ENCODE measurements at places on chromosomes 4 and X.
A peak's percentile ranks its signal among the peaks of the same experiment; 100 is the strongest.

DNA sequence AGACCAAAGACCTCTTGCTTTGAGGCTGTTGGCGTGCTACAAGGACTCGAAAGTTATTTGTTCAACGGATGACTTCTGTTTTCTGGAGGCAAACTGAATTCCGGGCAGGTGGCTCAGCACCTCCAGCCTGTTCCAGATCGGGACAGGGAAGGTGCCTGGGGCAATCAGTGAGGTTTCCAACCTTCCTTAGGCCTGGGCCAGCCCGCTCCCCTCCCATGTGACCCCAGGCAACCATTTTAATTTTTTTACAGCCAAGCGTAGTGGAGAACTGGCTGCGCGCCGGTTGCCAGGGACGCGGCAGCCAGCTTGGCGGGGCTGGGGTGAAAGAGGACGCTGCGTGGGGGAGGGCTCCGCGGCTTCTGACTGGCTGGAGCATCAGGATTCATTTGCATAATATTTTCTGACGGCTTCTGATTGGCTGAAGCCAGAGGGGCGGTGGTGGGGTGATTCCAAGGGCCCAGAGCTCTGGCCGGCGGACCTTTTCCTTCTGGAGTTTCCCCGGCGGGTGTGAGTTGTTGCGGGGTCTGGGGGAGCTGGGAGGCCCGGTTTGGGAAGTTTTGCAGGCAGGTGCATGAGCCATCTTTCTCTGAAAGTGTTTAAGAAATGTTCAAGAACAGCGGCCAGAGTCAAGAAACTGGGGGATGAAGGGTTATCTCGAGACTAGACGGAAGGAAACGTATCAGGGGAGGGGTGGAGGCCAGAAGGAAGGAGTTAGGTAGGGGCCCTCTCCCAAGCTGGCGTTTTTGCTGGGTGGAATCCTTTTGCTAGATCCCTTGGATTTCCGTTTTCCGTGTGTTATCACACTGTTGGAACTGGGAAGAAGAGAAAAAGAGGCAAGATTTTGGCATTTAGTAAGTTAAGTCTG is at the start of gene MID1IP1:
MID1IP1 (plus strand) TSS at position 479 of the 865 bp plus-strand sequence. CDS start 3,488 bp downstream, outside the sequence.
- no peak for DNase-seq

DNA sequence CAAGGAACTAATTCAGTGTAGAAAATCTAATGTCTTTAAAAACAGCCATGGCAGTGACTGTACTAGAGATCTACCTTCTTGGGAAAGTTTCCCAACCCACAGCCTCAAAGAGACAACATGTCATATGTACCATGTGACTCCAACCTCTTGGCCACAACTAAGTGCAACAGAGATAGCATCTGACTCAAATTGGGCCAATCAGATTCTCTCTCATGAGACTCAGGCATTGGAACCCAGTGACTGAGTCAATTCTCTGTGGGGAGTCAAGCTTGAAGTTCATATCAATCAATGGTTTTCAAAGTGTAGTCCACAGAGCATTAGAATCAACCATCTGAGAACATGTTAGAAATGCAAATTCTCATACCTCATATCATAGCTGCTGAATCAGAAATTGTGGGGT is 123.3 kb downstream of the MBNL3 start:
- DNase-seq = no peak

- no peak for DNase-seq
Measured at GRCh38 chr4:10009861-10010500, 11.3 kb downstream of the SLC2A9 start.

DNA sequence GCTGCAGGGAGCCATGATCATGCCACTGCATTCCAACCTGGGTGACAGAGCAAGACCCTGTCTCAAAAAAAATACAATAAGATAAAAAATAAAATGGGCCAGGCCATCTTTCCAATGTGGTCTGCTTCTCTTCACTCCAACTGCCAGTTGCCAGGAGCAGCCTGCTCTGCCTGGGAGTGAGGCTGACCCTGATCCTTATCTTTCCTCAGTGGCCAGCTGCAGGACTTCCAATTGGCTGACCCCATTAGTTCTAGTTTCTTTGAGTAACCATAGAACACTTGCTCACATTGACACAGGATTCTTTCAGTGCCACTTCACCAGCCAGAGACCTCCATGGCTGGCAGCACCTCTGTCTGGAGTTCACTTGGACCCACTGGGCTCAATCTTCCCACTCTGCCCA is 258.6 kb downstream of the MID1IP1 start:
- DNase-seq = no peak

DNA sequence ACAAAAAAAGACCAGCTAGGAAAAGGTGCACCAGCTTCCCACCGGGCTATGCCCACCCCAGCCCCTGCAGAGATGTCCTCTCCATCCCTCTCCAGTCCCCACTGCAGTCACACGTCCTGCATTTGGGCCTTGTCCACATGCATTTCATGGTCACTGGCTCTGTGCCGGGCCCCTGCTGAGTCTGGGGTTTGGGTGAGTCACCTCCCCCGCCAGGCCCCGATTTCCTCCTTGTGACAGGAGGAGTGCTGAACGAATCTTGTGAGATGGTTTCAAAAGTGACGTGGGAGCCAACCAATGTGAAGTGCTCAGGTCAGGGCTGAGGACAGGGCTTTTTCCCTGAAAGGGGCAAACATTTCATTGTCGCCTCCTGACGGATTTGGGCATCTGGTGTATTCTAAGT is 7.1 kb downstream of the CPZ start:
- no peak for DNase-seq

DNA sequence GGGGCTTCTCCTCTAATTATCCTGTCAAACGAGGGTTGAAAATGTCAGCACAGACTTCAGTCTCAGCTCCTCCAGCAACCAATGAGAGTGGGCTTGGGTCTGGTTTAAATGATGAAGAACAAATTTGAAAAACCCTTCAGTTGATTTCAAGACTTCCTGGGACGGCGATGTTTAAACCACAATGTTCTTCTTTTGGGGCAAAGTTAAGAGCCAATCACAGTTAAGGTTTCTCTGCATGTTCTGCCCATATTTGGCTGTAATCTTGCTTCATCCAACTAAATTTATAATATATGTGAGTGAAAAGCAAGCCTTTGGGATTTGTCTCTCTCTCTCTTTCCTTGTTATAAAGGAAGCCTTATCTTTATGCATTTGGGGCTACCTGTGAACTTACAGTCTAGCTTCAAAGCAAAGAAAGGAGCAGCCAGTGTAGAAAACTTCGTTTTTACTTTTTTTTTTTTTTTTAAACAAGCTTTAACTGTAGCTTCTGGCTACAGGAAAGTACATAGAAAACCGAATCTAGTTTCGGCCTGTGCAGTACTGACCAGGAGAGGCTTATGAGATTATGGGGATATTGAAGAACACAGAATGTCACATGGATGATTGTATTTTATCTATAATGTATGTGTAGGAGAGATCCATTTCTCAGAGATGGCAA is 46.8 kb upstream of the FAM9C start:
- DNase-seq = no peak

DNA sequence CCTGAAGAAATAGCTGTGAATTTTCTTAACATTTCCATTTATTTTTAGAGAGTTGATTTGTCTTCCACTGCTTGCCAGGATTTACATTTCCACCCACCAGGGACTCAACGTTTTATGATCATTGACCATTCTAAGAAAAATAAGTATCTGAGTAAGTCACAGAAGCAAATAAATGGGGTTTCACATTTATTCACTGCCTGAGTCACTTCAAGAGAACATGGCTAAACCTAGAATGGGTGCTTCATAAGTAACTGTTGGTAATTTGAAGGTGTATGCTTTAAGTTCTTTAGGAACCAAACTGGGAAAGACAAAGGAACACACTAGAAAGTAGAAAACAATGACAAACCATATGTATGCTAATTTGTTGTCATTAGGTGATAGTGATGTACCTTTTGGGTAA is 43.2 kb upstream of the GRIA3 start:
- DNase-seq = no peak

- DNase-seq = no peak
Measured at GRCh38 chr4:95847908-95848460, 8.1 kb downstream of the PDHA2 start.

DNA sequence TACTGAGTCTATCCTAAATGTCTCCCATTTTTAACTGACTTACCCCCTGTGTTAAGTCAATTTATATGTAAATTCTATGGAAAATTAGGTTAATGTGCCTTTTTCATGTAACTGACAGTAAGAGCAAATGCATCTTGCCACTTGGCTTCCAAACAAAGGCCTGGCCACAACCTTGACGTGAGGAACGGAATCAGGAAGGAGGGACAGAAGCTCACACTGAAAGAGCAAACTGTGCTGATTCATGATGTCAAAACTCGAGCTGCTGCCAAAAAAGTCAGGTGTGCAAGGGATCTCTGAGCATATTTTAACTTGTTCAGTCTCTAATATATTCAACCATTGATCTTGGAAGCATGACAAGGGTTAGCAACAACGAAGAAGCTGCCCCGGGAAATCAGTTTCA is 35.8 kb downstream of the GPM6A start:
- no peak for DNase-seq

GRCh38 chr4:11824566-11824965 is 395.9 kb upstream of the HS3ST1 start:
- DNase-seq = no peak

DNA sequence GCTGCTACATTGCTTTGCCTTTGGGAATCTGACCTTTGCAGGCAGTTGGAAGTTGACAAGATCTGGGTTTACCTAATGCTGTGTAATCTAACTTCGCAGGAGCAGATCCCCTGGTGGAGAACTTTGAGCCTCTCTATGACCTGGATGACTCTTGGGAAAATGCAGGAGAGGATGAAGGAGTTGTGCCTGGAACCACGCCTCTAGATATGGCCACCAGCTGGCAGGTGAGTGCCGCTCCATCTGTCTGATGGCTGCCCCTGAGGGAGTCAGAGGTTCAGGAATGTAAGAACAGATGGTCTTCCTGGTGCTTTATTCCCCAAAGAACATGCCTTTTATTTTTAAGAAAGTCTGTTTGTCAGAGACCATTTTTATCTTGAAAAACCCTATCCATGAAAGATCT is 109.3 kb downstream of the NFKB1 start:
- no peak for DNase-seq

DNA sequence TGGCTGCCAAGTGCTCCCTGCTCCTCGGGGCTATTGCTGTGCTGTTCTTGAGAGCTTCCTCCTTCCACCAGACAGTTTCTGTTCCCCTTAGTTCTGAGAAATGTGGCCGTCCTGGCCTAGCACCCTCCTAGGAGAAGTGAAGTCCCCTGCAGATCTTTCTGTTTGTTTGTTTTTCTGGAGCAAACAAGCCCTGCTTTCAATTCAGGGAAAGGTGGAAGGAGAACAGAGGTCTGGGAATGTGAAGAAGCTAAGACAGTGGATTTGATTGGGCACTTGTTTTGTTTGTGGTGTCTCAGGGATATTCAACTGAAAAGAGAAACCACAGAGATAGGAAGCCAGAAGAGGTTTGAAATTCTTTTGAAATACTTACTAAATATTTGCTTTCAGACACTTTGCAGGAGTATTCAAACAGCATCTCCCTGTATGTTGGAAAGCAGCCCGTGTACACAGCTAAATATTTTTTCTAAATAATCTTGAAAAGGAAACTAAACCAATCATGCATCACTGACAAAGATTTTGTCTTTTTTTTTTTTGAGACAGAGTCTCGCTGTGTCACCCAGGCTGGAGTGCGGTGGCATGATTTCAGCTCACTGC is 36.5 kb upstream of the PPM1K start:
- no peak for DNase-seq

GRCh38 chr4:168648929-168649328 is 152.1 kb downstream of the PALLD start:
- no peak for DNase-seq

DNA sequence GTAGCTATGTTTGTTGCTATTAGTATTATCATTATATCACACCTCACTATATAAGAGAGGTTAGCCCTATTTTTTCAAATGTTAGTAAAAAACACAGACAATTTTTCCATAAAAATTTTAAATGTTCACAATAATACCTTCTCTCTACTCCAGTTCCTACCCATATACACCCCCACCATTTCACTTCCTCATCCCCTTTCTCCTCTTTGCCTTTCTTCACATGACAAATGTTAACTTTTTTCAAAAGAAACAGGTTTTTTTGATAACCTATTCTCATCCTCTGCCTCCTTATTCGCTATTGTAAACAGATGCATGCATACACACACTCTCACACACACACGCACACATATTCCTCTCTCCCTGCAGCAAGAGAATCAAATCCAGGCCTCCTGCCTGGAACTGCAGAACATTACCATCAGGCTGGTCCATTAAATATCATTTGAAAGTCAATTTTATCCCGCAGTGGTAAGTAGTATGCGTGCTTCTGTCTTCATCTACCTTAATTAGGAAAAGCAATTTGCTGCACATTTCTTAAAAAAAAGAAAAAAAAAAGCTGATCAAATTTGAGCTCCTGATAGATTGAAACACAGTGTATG is 55.5 kb downstream of the MID1IP1 start:
- DNase-seq = no peak

- no peak for DNase-seq
Measured at GRCh38 chrX:110846071-110846470, 50.5 kb upstream of the CHRDL1 start.

GRCh38 chr4:126583509-126583908 is 1049.2 kb upstream of the INTU start:
- DNase-seq = no peak

DNA sequence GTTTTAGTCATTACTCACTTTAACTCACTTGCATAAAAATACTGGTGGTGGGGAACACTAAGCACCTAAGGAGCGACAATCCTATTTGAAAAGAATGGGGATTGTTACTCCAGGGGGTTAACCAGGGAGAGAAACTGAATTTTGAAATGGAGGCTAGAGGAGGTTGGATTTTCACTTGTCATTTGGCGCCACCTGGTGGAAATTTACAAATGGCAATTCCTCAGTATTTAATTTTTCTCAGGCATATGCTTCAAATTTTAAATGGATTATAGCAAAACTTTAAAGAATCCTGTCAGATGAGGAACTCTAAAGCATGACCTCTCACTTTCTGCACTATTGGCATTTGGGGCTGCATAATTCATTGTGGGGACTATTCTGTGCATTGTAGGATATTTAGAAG is 2.7 kb upstream of the GEMIN8 start:
- DNase-seq = peak; percentile 10

GRCh38 chrX:34300871-34301270 is 168.8 kb upstream of the FAM47A start:
- DNase-seq = no peak

- DNase-seq = no peak
Measured at GRCh38 chr4:84740057-84740456, 157.1 kb downstream of the CDS1 start.

GRCh38 chr4:124018383-124019317 is 622.1 kb downstream of the SPRY1 start:
- no peak for DNase-seq

- no peak for DNase-seq
Measured at GRCh38 chr4:170990989-170991589, 822.1 kb upstream of the GALNTL6 start.

DNA sequence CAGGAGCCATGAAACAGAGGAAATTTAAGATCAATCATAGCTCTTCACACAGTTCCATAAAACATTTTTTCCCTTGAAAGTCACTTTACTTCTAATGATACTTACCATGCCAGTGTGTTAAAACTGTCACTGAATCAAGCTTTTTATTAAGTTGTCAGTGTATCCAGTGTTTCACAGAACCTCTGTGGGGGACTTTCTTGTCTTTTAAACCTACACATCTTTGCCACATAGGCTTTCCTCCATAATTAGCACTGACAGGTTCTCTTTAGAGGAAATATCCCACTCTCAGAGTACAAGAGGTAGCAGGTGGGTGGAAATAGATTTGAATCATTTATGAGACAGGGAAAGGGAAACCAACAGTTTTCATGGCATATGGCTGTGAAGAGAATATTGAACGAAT is 25.8 kb upstream of the DYNLT3 start:
- DNase-seq = no peak

All from stimulated activated CD4-positive, alpha-beta T cell treated with anti-CD3 and anti-CD28 coated beads, TNF-alpha, amount 100 ng/mL, for 1 hour (primary cell).